ENCODE measurements at places on chromosomes 4 and X.

GRCh38 chr4:143046454-143046853 is 138.3 kb upstream of the USP38 start:
- DNase-seq, result no peak

GRCh38 chr4:159107203-159107925 is 4.5 kb downstream of the RAPGEF2 start:
- peak; percentile 40 for DNase-seq

GRCh38 chrX:111465669-111466068 is 45.8 kb upstream of the SERTM2 start:
- no peak for DNase-seq

- no peak for DNase-seq
Measured at GRCh38 chr4:48604041-48604440, 114.0 kb downstream of the ZAR1 start.
